ENCODE measurements at places on chromosomes 12 and 14.
A peak's percentile ranks its signal among the peaks of the same experiment; 100 is the strongest.

GRCh38 chr14:78848234-78848820 is 678.2 kb downstream of the NRXN3 start:
- peak; percentile 42 for DNase-seq

DNA sequence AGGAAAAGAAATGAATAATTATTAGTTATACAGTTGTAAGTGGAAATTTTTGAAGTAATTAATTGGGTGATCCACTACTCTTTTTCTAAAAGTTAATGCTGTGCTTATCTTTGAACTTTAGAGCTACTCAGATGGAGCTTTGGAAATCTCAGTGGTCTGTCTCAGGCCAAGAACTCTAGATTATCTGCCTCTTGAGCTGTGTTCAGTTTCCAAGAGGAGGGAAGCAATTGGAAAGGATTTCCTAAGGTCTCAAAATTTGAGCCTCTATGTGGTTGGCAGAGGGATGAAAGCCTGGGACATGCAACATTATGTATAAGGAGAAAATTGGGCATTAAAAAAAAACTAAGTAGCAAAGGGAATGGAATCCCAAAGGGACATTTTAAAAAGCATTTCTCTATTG is 334.0 kb upstream of the PRICKLE1 start:
- no peak for DNase-seq

DNA sequence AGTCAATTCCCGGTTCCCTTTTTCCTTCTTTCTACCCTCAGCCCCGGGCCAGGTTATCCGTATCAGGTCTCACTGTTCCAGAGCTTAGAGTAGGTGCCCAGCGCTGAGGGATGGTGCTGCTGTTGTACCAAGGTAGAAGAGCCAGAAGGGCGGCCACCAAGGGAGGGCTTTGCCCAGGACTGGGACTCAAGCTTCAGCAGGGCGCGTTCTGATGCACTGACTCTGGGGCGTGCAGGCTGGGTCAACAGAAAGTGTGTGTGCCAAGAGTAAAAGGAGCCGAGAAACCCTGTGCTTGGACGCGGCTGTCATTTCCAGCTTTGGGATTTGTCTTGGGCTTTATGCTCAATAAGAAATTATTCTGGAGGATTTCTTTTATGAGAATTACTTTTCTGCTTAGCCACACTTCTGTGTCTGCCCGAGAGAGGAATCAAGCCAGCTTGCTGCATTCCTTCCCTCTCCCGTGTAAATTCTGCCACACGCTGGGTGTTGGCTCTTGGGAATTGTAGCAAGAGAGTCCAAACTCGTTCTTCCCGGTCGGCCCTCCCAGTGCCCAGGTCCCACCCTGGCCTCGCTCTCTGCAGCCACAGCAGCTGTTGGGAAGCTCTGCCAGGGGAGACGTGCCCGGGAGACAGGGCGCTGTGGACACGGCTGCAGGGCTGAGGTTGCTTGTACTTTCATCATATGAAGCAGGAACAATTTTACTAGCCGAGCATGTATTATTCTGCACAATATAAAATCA is 98.0 kb downstream of the FBXL14 start:
- no peak for DNase-seq

- no peak for DNase-seq
Measured at GRCh38 chr12:112381406-112381882, 787 bp downstream of the HECTD4 start.

GRCh38 chr12:12723149-12723680 is 6.0 kb downstream of the CDKN1B start:
- no peak for DNase-seq

GRCh38 chr12:25213338-25213737 is 18.3 kb downstream of the ETFRF1 start:
- DNase-seq: no peak

- DNase-seq: no peak
Measured at GRCh38 chr14:100525615-100526014, 61.6 kb downstream of the BEGAIN start.

DNA sequence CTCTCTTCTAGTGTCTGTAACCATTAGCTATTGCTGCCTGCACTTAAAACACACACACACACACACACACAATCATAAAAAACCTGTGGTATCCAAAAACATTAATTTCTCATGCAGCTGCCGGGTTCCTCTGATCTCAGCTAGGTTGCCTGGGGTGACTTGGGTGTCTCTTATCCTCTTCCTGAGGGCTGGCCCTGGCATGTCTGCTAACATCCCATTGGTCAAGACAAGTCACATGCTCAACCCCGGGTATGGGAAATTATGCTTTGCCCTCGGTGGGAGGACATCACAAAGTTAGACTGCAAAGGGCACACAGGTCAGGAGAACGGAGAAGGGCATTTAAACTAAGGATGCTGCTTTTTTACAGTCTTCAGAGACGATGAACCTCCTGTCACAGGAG is 55.7 kb downstream of the TRPV4 start:
- peak; percentile 33 for DNase-seq

DNA sequence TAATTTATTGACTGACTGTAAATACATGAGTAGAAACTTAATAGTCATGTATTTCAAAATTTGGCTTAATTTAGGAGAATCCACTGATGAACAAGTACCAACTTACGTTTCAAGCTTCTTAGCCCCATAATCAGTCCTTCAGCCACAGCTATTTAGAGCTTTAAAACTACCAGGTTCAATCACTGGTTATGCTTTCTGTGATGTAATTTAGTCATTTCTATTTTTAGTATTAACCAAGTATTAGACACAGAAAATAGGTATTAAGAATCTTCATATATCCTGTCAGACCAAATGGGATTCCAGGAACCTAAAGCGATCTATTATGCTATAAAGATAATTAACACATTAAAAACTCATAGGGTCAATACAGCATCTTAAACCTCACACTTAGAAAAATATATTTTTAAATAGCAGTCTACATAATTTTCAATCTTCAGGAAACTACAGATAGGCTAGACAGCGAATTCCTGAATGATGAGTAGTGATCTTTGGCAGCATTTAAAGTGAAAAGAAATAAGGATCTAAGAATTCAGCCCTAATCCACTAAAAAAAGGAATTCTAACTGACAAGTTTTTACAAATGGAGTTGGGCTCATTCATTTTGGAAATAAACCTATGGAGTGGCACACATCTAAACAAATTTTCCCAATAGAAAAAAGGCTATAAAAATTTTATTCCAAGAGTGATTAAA is 51.5 kb downstream of the ZC3H14 start:
- DNase-seq: no peak

DNA sequence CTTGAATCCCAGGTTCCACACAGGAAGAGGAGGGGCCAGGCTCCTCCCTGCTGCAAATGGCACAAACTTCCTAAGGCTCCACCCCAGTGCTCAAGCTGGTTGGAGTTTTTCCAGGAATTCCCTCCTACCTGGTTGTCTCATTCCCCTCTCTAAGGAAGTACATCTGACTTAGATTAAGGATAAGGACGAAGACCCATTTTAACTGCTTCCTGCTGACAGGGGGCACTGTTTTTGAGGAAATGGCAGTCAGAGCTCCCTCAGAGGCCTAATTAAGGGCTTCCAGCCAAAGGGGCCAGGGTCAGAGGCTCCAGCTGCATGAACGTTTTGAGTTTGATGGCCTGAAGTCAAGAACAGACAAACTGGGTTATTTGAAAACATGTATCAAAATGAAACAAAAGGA is 1084.7 kb downstream of the SLC6A15 start:
- no peak for DNase-seq

DNA sequence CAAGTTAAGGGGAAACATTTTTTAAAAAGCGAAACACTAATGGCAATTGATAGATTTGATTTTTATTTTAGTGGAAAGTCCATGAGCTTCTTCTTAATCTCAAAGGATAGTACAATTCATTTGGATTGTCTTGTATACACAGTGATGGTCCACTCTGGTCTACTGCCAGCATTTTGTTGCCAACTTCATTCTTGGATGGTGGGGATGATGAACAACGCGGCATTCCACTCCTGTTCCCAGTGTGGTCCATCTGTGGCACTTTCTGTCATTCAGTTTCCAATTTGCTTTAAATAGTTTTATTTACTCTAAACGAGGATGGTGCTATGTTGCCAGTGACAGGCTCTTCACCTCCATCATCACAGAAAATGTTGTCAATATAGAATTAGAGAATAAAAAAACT is 40.3 kb upstream of the SLC38A2 start:
- no peak for DNase-seq

DNA sequence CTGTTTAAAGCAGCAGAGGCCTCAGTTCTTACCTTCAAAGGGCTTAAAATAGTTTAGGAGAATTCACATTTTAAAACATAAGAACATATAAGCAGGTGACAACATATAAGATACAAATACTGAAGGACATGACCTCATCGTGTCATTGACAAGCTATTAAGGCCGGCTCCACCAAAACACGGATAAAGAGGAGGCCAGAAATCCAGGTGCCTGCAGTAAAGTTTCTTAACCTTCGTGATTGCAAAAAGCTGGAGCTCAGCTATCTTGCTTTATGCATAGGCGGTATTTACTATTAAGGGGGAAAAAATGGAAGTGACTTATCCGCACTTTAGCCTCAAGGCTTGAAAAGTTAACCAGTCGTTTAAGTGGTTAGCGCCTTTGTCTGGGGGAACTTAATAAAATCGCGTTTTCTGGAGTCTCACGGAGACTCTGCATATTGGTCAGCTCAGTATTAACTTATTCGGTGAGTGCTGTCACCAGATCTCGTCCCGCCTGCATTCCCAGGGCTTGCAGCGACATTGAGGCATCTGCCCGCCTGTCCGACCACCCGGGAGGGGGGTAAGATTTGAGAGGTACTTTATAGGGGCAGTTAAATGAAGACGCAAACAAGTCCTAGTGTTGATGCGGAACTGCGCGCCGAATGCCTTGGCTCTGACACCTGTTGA is 1.1 kb upstream of the SP1 start:
- no peak for DNase-seq

All from activated CD4-positive, alpha-beta T cell treated with anti-CD3 and anti-CD28 coated beads, Interleukin-2, Interleukin-4, amounts not matched to agents 100 ng/mL and 50 ng/mL, durations not matched to agents 16 hours and 8 hours (primary cell).